SIG-M5 (cell line): ENCODE measurements at places on chromosomes 6 and 20.

DNA sequence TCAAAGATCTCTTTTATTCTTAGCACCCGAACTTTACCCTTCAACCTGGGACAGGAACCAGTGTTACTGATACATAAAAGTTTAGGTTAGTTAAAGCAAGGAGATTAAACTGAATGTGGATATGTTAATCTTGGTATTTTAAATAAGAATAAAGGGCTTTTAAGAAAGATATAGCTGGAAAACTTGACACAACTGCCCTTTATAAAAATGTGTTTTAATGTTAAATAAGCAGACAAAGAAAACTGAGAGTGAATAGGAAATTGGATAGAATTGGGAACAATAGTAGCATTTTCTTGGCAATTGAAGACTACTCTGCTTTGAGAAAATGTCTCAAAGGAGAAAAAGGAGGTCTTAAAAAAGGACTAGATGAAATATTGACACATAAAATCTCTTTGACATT is 45.9 kb upstream of the CRISP1 start:
- DNase-seq: no peak

- no peak for DNase-seq
These were observed 111.5 kb downstream of the TIAM2 start for GRCh38 chr6:155106456-155107115.

DNA sequence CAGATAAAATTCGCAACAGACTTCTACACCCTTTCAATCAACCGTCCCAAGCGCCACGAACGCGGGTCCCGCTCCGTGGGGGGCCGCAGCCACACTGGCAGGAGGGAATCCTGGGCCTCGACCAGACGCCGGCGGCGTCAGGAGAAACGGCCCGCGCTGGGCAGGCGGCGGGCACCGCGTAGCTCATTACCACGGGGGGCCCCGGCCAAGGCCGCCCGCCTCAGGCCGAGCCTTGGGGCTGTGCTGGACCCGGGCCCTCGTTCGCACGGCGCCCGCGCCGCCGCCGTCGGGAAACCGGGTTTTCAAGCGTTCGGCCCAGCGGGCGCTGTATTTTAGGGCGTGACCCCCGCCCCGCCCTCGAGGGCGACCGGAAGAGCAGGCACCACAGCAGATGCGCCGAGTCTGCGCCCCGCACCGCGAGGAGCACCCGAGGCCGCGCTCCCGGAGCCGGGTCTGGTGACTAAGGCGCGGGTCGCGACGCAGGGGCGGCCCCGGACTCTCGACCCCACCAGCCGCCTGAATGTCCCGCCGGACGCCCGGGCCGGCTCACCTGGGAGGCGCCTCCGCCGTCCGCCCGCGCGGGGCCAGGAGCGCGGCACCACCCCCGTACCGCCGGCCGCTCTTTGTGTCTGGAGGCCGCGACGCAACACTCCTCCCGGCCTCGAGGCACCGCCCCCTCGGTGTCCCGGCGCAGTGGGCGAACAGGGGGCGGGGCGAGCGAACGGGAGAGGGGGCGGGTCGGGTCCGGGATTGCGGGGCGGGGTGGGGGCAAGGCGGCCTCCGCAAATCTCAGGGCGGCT is at the start of gene NINL:
Gene NINL (minus strand): TSS at position 627 of the 800 bp plus-strand sequence. CDS start 58,944 bp downstream, outside the sequence.
- DNase-seq: no peak

- DNase-seq: no peak
These were observed 100.1 kb upstream of the FRMD1 start for GRCh38 chr6:168179133-168179532.

DNA sequence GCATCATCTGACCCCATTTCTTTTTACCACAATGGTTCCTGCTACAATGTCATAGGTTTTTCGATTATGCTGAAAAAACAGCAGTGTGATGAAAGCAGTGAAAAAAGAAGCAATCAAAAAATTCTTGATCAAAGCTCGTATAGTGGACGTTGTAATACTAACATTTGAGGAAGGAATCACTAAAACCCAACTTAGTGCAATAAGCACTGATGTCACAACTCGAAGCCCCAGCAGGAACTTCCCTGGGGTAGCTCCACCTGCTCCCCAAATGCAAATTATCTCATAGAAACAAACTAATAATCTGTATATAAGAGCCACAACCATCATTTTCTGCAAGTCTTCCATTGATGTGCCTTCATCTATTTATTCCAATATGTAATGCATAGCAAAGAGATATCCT is 285.6 kb upstream of the SGK1 start:
- no peak for DNase-seq

GRCh38 chr6:25889877-25890853 is 16.1 kb upstream of the SLC17A3 start:
- no peak for DNase-seq

DNA sequence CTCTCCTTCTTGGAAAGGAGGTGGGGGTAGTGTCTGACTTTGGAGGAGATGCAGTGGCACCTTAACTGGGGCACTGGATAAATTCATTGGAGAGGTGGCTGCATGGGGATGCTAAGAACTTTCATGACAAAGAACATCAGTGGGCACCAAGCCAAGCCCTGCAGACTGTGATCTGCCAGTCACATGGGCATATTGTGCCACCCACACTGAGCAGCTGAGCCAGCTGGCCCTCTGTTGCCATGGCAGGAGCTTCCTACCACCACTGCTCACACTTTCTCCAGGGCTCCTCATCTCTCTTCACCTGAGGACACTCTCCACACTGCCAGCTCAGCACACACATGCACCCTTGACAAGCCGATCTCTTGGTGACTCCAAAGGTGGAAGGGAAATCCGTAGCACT is 715.6 kb downstream of the QKI start:
- no peak for DNase-seq

DNA sequence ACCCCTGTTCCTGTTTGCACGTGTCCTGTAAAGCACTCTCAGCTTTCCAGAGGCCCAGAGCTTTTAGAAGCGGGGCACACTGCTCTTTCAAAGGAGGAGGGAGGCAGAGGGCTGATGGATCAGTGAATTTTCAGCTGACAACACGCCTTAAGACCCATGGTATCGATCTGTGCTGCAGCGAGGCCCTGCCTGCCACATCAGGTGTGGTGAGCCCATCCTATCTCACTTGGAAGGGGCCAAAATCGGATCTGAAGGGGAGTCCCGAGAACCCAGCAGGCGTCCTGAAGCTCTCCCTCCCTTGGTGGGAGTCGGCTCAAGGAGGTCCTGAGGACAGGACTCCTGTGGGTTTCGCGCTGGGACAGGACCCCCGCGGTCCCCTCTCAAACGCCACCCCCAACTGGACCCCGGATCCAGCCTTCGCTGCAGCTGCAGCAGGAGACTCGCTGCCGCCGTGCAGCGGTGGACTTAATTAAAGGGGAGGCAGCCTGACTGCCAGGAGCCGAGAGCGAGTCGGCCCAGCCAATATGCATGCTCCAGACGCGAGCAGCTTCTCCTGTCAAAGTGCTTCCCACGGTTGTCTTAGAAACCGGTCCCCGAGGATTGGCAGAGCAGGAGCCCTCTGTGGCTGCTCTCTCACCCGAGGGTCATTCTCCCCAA is 580.0 kb upstream of the ZNF337 start:
- DNase-seq: no peak

DNA sequence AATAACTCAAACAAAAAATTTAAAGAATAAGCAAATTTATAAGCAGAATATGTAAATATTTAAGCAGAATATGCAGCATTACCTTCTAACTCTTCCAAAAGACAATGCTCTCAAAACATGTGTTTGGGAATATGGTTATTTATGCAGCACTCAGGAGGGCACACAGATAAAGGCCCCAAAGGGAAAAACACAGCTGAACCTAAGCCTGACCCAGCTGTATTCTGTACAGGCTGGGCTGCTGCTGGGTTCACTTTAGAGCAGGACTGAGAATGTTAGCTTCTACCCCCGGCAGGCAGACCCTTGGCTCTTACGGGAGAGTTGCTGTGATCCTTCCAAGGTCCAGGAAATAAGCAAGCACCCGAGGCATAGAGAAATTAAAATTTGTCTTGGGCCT is 37.3 kb downstream of the ABHD12 start:
- DNase-seq: no peak

GRCh38 chr20:35497780-35498189 is 31.7 kb downstream of the C20orf173 start:
- no peak for DNase-seq

GRCh38 chr6:95848717-95849116 is 167.1 kb upstream of the FUT9 start:
- no peak for DNase-seq

DNA sequence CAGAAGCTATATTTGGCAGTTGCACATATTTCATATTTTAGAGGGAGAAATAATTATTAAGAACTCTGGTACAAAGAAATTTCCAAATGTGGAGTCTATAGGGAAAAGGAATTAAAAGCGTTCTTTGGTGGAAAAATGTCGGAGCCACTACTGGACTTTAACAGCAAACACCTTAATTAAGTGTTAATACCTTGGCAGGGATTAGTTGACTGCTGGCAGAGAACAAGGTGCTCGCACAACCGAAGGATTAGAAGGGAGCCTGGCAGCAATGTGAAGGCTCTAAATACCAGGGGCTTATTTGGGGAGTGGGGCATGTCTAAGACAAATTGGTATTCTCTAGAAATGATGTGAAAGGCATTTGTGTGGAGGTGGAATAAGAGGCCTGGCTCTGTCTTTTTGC is 98.9 kb downstream of the PAK5 start:
- DNase-seq: no peak

DNA sequence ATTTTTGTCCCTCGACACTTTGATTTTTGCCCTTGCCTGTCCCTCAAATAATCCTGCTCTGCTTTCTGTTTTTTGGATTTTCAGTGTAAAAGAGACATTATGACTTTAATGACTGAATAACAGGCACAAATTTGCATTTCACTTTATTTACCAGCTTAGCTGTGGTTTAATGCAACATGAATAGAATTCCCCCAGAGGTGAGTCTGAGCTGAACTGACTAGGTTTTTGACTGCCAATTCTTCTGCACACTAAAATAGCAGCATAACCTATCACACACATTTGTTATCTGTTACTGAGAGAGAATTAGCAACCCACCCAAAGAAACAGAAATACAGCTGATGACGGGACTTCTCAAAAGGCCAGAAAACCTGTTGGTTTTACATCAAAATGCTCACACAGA is 3.9 kb upstream of the RBM24 start:
- DNase-seq: no peak

DNA sequence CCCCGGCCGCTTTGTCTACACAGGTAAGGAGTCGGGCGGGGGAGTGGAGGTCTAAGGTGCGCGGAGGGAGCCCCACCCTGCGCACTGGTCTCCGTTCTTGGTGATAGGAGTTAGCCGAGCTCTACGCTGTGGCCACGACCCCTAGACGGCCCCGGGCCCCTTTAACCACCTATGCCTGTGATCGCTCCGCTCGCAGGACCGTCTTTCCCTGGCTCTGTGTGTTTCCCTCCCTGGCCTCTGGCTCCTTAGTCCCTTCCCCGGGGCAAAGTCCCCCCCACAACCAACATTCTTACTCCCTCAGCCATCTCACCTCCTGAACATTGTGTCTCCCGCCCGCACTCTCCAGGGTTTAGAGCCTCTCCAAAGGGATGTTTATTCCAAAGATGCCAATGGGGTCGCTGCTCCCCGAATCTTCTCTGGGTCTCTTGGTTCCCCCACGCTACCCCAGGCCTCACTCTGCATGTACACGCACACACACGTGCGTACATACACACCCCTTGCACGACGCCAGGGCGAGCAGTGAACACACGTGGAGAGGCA is 50.4 kb downstream of the CPXM1 start:
- no peak for DNase-seq

- no peak for DNase-seq
These were observed 52.6 kb downstream of the SPTLC3 start for GRCh38 chr20:13061381-13061780.

DNA sequence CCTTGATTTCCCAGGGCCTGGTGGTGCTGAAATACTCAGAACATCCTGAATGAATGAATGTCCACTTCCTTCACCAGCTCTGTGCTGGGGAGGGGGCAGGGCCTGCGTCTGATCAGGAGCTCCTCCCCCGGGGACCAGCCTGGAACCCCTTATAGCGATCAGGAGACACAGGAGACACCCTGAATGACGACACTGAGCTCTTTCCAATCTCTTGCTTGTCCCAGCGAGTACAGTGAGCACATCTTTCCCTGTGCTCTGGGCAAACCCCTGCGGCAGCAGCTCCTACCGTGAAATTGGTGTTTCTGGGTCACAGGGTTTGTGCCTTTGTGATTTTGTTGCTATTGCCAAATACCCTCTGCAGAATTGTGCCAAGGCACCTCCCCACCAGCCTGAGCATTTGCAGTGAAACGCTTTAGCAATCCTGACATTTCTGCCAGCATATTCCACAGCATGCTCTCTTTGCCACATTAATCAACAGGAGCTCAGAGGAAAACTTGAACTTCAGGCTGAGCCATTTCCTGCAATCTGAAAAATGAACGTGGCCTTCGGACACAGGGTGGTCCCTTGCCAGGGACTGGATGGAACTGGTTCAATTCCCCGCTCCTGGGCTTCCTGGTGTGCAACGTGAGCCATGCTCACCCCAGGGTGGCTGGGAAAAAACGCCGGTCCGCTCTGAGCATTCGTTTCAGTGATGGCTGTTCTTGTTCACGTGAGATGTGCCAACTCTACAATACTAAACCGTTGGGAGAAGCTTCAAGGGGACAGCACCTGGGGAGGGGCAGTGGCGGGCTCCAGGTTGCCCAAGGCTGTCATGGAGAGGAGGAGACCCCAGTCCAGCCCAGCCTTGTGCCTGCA is 23.1 kb upstream of the MRGBP start:
- DNase-seq: no peak

GRCh38 chr6:66264376-66264775 is 557.4 kb upstream of the EYS start:
- no peak for DNase-seq
